HT1080 (cell line): ENCODE measurements at places on chromosomes 5 and 9. TPM values are rescaled to one million over a fixed set of nuclear protein-coding genes. Genes with fewer than 3 reads are reported as not detected.

DNA sequence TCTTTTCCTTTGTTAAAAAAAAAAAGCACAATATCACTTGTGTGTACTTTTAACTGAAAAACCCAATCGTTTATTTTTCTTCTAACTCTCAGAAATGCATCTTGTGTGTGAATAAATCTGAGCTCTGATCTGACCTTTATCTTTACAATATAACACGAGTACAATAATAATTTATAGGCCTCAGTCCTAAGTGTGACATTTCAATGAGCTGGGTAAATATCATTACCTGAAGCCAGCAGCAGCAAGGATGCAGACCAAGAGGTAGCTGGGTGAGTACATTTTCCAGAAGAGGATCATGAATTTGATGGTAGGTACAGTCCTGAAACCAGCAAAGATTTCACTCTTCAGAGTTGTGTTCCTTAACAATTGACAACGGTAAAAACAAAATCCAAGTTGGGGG is 264.0 kb upstream of the KIF2A start:
- DNase-seq, result no peak

The PRRX2 gene
- total RNA-seq, result not detected in 2 replicates

DNA sequence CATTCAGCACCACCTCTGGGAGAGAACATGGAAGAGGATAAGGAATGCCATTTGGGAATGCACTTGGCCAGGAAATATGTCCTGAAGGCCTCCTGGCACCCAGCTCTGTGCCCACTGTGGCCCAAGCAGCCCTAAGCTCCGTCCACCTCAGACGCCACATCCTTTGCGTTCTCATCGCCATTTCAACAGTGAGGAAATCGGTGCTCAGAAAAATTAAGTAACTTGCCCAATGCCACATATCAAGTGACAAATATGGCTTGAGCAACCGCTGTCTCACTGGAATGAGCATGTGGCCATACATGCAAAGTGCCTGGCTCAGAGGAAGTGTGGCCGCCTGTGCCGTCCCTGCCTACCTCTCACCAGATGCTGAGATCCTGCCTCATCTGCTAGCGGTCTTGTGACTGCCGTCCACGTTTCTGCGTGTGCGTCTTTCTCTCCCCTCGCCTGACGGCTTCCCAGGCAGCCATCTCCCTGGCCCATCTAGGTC is 984 bp upstream of the DOK3 start:
- no peak for DNase-seq

- DNase-seq, result no peak
These were observed 129.8 kb upstream of the ZNF366 start for GRCh38 chr5:72637058-72637457.

GRCh38 chr9:72809586-72809985 is 143.3 kb downstream of the ALDH1A1 start:
- no peak for DNase-seq

GRCh38 chr9:23829580-23830475 is 3.8 kb upstream of the ELAVL2 start:
- DNase-seq, result peak; percentile 7

The MRPL22 gene
- 34.0 and 39.7 TPM in 2 replicates for total RNA-seq

GRCh38 chr5:122154910-122155309 is 25.6 kb downstream of the ZNF474 start:
- DNase-seq, result peak; percentile 43

DNA sequence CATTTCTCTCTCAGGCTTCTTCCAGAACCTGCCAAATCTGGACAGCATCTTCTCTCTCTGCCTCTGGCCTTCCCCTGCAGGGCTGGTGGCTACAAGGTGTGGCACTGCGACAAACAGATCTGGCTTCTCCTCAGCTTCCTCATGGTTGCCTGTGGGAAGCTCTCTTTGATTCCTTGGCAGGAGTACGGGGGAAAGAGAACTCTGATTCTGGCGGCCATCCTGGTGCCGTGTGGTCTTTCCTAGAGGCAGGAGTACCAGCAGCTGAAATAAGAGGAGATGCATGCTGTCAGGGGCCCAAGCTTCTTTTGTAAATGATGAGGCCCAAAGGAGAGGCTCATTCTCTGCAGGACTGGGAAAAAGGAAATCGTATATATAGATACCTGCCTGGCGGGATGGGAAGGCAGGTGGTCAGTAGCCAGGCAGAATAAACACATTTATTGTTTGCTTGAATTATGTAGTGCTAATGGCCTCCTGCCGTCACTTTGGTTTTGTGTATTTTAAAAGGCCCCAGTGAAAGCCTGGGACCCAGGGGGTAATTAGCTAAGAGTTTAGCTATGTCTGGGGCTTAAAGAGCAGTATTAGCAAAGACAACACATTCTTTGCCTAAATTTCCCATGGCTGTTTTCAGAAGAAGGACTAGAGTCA is at the start of gene CER1:
Gene CER1, minus strand, starts transcription at position 343 of the 645 bp plus-strand sequence. Its CDS starts 61 bp downstream, at position 282.
- DNase-seq, result no peak

The CDO1 gene
- total RNA-seq, result 1.4 and 3.3 TPM in 2 replicates

DNA sequence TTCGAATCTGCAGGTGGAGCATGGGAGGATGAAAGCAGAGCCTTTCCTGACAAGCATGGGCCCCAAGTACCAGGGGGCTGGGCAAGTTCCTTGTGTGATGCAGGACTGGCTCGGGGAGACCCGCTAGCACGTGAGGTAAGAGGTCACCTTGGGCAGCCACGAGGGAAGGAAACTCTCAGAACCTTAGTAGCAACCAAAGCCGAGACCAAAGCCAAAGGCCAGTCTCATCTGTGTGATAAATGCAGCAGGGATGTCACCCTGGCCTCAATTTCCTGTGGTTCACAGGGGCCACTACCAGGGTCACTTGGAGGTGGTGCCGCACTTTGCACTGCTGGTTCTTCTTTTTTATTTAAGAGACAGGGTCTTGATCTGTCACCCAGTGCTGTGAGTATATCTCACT is 39.5 kb downstream of the PRRT1B start:
- DNase-seq, result no peak

GRCh38 chr5:68155940-68156339 is 59.6 kb upstream of the PIK3R1 start:
- no peak for DNase-seq

The SLC45A2 gene
- not detected in 2 replicates for total RNA-seq

The NUTM2F gene
- total RNA-seq, result not detected in 2 replicates

The CATSPER3 gene
- 0.13 and 0.30 TPM in 2 replicates for total RNA-seq

GRCh38 chr9:12658531-12659209 is 34.5 kb upstream of the TYRP1 start:
- no peak for DNase-seq

- peak; percentile 92 for DNase-seq
These were observed 60.2 kb upstream of the SLC2A8 start for GRCh38 chr9:127336506-127337352.
